Right lung (tissue), 10 donors: ENCODE measurements at places on chromosomes 16 and 17. TPM values are rescaled to one million over a fixed set of nuclear protein-coding genes. Genes with fewer than 3 reads are reported as not detected.

GRCh38 chr16:66661210-66661560, 35.4 kb downstream of the CMTM4 start:
- no peak for DNase-seq

DNA sequence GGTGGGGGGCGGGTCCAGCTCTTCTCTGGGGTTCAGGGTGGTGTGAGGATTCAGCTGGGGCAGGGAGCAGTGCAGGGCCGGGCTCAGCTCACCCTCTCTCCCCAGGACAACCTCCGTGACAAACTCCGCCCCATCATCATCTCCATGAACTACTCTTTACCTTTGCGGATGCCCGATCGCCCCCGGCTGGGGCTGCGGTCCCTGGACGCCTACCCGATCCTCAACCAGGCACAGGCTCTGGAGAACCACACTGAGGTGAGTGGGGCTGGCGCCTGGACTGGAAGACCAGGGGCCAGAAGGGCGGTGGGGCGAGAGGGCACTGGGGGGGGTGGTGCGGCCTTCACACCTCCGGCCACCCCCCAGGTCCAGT, 18.9 kb upstream of the PDK2 start:
- no peak for DNase-seq

DNA sequence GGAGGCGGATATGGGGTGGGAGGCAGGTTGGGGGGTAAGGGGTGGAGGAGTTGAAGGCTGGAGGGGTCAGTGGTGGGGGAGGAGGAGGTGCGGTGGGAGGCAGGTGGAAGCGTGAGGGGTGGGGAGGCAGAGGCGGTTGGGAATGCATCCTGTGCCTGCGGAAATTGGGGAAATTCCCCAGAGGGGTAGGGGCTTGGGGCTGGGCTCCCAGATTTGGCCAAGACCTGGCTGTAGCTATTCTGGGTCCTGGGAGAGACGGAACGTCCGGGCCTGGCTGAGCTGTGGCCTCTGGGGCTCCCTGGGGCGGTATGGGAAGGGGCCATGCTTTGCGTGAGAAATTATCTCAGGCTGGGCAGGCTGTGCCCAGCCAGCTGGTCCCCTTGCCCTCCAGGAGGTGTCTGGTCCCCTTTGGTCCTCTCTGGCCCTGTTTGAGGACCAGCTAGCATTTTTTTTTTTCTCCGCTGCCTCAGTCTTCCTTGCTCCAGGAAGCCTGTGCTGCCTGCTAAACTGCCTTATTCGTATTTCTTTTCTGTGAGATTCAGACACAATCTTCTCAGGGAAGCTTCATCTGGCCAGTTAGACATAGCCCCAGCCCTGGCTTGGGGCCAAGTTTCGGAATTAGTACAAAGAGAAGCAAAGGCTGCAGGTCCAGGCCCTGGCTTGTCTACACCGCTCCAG, 7.3 kb upstream of the TRPV2 start:
- no peak for DNase-seq

DNA sequence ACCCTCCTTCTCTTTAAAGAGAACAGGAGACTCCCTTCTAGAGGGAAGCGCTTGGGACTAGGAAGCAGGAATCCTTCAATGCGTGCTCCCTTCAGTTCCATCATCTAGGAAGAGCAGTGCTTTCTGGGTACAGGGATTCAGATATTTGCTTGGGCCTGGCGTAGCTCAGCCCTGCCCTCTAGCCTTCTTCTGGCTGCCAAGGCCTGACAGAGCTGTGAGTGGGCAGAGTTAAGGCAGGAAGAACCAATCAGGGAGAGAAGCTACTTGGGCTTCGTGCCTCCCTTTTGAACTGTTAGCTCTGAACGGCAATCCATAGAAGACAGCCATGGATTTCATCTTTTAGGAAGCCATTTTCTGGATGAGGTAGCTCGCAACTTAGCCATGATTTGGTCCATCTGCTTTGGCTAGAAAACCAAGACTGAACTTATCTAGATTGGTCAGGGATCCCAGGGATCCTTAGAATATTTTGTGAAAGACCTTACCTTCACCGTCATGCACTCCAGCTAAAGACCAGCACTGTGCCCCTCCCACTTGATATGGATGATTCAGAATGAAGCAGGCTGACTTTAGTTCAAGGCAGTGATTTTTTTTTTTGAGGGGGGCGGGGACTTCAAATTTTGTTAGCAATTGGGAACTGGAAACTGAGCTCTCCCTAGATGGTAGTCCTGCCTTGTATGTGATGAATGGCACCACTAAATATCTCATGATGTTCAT, 2.5 kb upstream of the CORO6 start:
- no peak for DNase-seq

DNA sequence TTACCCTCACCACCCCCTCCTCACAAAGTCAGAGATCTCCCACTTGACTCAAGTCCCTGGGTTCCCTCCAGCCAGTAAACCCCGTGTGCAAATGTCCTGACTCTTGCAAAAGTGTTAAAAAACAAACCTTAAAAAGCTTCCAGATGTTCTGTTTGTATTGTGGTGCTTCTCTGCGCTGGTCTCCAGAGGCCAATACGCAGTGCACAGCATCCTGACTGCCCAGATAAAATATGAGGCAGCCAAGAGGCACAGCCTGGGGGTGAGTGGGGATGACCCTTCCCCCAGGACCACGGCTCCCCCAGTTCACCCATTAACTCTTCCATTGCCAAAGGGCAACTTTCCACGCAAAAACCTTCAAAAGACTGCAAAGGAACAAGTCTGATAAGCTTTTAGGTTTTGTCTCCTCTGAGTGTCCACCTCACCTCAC, 291.8 kb downstream of the SOX9 start:
- no peak for DNase-seq

- DNase-seq = no peak
These were observed 142.5 kb downstream of the PARN start for GRCh38 chr16:14487579-14487978.

DNA sequence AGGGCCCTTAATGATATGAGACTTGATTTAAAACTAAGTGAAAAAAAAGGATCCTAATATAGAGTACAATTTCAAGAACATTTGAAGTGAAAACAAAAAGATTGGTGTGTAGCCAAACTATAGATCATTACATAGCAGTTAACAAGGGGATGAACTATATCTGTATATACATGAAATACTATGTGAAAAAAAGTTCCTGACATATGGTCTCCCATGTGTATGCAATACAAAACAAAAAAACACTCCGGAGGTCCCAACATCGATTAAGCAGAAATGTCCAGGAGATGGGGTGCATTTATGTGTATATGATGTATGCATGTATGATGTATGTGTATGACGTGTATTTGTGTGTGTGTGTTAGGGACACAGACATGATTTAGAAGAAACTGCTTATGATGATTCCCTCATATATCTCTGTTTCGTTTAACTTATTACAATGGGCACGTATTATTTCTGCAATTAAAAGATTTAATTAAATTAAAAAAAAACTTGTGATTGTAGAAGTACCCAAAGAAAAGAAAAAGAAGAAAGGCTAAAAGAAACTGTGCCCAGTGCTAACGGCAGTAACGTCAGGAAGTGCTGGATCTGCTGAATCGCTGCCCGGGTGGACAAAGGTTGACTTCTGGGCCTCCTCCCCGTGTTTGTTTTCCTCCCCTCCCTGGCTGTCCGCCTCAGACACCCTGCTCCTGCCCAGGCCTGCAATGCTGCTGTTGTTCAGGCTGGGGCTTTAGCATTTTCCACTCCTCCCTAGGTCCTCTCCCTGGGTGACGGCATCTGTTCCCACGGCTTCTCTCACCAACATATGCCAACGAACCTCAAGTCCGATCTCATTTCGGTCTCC, 36.9 kb downstream of the TBX4 start:
- DNase-seq = no peak

GRCh38 chr16:8872967-8873865, 4.4 kb upstream of the CARHSP1 start:
- DNase-seq = no peak

DNA sequence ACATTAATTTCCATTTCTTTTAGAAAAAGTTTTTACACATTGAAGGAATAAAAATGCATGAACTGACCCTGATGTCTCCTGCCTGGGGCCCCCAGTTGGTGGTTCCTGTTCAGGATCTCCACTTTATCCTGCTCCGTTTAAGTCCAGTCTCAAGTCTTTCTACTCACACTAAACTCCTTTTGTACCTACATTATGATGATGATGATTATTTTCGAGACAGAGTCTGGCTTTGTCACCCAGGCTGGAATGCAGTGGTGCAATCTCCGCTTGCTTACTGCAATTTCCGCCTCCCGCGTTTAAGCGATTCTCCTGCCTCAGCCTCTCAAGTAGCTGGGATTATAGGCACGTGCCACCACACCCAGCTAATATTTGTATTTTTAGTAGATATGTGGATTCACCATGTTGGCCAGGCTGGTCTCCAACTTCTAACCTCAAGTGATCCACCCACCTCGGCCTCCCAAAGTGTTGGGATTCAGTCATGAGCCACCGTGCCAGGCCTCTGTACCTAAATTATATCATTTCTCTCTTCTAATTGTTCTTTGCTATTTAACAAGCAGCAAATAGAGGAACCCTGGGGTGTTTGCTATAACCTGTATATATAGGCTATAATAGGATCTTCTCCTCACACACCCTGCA, 2.2 kb upstream of the FOXK2 start:
- DNase-seq = no peak

CAVIN1 gene
- 168 TPM for polyA plus RNA-seq

CLEC3A gene
- polyA plus RNA-seq = not detected

CCL2 gene
- polyA plus RNA-seq = 49.3 TPM

PRSS36 gene
- polyA plus RNA-seq = 3.1 TPM

ZFHX3 gene
- 26.6 TPM for polyA plus RNA-seq

TMEM204 gene
- polyA plus RNA-seq = 25.1 TPM
